ENCODE measurements at places on chromosomes 13 and 19. TPM values are rescaled to one million over a fixed set of nuclear protein-coding genes. Genes with fewer than 3 reads are reported as not detected.

DNA sequence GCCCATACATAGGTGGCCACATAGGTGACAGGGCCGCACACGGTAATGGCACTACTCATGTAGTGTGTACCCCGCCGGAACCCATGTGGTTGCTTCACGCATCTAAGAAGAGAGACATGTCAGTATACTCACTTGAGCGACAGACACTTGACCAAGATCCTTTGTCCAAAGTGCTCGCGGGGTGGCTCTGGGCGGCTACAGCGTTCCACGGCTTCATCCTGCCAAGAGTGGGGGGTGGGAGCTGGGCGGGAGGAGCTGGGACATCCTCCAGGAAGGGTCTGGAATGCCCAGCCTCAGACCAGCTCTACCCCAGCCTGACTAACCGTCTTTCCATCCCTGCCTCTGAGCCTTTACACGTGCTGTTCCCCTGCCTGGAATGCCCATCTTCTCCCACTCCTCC, 8.5 kb downstream of the ANGPTL8 start:
- no peak for DNase-seq

- no peak for DNase-seq
Measured at GRCh38 chr19:41076286-41076685, 12.0 kb upstream of the CYP2A13 start.

GRCh38 chr13:85371254-85371653, 428.0 kb downstream of the SLITRK6 start:
- DNase-seq: no peak

DNA sequence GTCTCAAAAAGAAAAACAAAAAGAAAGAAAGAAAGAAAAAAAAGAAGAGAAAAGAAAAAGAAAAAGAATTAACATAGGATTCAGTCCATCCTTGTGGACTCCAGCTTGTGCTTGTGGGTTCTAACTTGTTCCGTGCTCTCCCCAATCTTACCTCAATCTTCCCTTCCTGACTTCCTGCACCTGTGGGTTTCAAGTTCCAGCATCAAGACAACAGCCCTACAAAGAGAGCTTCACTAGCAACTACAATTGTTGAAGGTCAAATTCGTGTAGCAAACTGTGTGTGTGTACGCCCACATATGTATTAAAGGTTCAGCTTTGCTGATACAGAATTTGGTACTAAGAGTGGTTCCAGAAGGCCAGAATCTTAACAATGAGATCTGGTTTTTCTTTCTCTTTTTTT, 25.3 kb downstream of the FXYD5 start:
- no peak for DNase-seq

- DNase-seq: no peak
Measured at GRCh38 chr19:15467734-15468214, 3.4 kb upstream of the RASAL3 start.

GRCh38 chr19:40889366-40889765, 7.3 kb upstream of the CYP2A7 start:
- no peak for DNase-seq

DNA sequence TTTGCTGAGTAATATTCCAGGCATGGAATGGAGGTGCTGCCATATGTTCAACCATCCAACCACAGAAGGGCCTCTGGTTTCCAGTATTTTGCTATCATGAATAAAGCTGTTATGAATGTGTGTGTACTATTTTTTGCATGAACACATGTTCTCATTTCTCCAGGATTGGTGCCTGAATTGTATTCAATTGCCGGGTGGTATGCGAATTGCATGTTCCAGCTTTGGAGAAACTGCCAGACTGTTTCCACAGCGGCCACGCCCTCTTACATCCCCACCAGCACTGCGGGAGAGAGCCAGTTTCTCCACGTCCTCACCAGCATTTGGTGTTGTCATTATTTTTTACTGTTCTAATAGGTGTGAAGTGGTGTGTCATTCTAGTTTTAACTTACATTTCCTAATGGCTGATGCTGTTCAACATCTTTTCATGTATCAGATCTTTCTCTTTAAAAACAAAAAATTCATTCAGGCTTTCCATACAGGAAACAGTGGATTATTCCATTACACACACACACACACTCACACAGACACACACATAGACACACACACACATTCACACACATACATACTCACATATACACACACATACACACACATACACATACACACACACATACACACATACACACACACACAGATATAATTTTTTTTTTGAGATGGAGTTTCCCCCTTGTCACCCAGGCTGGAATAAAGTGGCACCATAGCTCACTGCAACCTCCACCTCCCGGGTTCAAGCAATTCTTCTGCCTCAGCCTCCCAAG, 154.1 kb downstream of the PTPRS start:
- DNase-seq: no peak

The DIRAS1 gene
- 2.9 TPM for total RNA-seq

The OR10H1 gene
- total RNA-seq: not detected

The SCGB2B2 gene
- total RNA-seq: 1.8 TPM

The OR7C2 gene
- not detected for total RNA-seq

The PSG2 gene
- not detected for total RNA-seq

The ZNF77 gene
- 6.5 TPM for total RNA-seq

The TEX101 gene
- total RNA-seq: not detected

The ZNF829 gene
- total RNA-seq: 0.45 TPM

Measured in stomach (tissue), 19 donors.